ENCODE measurements at places on chromosomes 4 and X. TPM values are rescaled to one million over a fixed set of nuclear protein-coding genes. Genes with fewer than 3 reads are reported as not detected.

- ATAC-seq, result no peak
Observed at GRCh38 chr4:149279331-149279730, 536.3 kb downstream of the IQCM start.

DNA sequence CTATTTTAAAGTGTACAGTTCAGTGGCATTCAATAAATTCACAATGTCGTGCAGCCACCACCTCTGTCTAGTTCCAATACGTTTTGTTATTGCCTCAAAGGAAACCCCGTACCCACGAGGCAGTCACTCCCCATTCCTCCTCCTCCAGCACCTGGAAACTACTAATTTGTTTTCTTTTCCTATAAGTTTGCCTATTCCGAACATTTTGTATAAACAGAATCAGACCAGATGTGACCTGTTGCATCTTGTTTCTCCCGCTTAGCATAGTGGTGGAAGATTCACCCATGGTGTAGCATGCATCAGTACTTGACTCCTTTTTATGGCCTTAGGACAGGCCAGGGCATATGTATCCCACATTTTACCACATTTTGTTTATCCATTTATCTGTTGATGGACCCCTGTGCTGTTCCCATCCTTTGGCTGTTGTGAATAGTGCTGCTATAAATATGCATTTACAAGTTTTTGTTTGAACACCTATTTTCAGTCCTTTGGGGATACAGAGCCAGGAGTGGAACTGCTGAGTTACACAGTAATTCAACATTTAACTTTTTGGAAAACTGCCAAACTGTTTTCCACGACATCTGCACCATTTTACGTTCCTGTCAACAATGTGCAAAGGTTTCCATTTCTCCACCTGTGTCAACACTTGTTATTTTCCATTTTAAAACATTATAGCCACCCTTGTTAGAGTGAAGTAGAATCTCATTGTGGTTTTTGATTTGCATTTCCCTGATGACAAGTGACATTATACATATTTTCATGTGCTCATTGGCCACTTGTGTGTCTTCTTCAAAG is 57.8 kb upstream of the STX18 start:
- ATAC-seq, result no peak

- ATAC-seq, result no peak
Observed at GRCh38 chrX:4935401-4935800, 1222.0 kb upstream of the PRKX start.

The GAGE1 gene
- total RNA-seq, result not detected

The FGFBP2 gene
- total RNA-seq, result 0.62 TPM

The EGF gene
- total RNA-seq, result 0.93 TPM

The OCIAD2 gene
- 5.0 TPM for total RNA-seq

The OPRPN gene
- total RNA-seq, result not detected

The MGAT4D gene
- total RNA-seq, result not detected

The MAGEB10 gene
- not detected for total RNA-seq

All from gastroesophageal sphincter (tissue), 4 donors.